Glomerular endothelial cell (primary cell): ENCODE measurements at places on chromosomes 5 and 9. TPM values are rescaled to one million over a fixed set of nuclear protein-coding genes. Genes with fewer than 3 reads are reported as not detected.

DNA sequence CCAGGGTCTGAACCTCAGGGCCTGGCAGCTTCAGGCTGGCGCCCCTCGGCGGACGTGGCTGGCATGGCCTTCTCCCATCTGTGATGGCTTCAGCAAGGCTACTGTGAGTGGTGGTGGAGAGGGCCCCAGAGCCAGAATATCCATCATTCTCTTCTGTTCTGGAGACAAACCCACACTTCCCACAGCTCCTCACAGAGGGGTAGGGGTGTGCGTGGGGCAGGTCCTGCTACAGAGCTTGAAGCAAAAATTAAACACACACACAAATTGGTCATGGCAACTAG, 9.6 kb downstream of the GPX3 start:
- no peak for DNase-seq

- DNase-seq = no peak
Measured at GRCh38 chr9:94976077-94976476, 249.6 kb downstream of the AOPEP start.

DNA sequence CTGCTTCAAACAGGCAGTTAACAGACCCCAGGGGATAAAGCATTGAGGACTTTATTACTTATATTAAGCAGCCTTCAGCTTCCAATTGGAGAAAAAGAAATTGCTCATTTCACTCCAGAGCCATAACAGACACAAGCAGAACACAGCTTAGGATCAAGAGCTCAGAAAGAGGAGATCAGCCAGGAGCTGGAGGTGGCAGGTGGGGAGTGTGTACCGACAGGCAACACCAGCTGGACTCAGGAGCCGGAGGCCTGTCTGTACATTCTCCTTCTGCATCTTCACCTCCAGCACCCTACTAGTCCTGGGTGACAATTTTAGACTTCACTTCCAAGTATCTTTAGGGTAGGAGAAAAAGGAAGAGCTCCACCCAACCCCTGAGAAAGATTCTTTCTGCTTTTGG, 35.8 kb downstream of the NRG2 start:
- no peak for DNase-seq

DNA sequence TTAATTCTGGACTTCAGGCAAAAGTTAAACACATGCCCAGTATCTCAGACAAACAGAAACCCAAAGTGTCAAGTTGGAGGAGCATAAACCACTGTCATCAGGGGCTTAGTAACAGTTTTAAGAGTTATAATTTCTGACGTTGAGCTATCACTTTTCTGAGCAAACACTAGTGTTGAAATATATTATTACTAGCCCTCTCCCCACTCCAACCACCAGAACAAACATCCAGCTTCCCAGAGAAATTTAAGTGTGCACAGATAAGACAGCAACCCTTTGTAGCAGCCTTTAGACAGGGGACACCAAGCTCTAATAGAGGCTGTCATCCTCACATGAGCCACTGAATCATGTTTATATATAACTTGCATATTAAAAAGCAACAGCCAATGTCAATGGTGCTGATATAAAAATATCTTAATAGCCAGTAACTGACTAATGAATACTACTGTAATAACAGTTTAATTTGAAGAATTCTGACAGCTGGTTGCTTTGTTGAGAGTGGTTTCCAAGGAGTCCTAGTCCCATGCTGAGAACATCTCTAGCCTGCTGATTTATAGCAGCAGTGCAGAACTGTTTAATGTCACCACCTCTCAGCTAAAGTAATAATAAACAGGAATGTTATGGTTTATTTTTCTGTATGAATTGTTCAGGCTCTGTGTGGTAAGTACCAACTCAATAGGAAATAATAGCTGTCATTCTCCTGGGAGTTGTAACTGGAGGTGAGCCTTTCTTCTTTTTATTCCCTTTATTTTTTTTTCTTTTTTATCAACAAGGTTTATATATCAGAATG, 528.7 kb upstream of the ZNF608 start:
- DNase-seq = no peak

DNA sequence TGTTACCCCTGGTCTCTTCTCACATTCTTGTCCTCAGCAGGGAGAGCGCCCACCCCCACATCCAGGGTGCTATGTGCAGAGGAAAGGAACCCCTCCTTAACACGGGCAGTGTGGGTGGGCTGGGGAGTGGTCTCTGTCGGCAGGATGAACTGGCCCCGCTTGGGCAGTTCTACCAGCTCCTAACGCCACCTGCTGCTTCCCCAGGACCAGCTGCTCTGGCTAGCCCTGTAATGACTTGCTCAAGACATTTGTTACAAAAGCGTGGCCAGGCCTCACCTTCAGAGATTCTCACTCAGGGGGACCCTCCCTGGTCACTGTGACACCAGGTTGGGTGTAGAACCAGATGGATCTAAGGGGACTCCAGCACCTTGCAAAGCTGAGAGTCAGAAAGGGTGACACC, 82.4 kb downstream of the HMCN2 start:
- DNase-seq = no peak

DNA sequence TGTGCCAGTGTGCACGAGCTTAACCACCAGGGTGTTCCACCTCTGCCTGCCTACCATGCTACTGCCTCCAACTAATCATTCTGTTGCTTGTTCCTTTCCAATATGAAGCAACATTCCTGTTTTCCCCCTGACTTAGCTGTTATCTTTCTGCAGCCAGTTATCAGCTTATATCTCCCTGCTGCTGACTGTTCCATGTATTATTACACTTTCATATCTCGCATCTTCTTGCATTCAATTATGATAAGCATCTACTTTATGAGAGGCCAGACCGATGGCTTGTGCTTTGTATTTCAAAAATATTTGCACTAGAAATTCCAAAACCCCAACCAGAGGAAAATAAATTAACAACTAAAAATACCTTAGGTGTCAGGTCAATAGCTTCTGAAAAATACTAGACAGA, 394.0 kb upstream of the BRINP1 start:
- DNase-seq = no peak

DNA sequence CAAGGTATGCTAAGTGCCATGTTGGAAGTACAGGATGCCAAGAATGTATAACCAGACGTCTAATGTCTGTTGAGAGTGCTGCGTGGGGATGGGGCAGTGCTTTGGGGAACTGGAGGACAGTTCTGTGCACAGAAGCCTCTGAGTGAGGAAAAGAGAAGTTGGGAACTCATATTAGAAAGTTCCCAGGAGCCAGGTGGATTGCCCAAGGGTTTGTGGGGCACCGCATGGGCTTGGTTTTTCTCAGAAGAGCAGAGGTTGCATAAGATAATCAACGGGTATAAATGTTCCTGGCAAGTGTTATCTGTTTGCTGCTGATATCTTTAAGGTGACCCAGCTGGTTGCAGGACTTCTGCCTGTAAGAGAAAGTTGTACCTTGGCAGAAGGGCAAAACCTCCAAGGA, 13.1 kb downstream of the HRH2 start:
- DNase-seq = no peak

DNA sequence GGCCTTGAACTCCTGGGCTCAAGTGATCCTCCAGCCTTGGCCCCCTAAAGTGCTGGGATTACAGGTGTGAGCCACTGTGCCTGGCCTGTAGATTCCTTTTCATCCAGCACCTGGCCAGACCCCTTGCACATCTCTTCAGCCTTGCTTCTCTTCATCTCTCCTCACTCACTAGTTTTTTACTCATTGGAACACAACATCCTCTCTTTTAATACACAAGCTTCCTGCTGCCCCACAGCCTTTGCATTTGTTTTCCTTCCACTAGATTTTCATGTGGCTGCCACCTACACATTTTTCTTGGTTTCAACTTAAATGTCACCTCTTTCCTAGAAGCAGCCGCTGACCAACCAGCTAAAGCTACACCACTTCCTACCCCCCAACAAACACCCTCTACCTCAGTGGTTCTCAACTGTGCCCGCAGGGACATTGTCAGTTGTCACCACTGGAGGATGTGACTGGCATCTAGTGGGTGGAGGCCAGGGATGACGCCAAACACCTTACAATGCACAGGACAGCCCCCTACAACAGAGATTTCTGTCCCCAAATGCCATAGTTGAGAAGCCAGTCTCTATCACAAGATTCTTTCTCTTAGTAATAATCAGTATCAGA, 33.7 kb downstream of the HAVCR1 start:
- DNase-seq = no peak

DNA sequence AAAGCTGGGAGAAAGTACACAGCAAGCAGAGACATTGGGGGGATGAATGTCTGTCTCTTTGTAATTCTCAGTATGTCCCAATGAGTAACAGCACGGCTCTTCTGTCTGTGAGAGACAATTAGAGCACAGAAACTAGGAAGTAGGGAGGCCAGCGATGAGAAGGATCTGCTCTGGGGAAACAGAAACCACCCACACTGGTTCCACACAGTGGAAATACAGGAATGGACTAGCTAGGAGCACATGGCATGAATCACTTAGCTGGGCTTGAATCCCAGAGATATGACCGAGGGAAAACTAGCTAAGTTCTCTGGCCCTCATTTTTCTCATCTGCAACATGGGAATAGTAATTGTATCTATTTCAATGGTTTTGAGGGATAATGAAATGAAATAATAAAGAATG, 895.9 kb downstream of the TLE4 start:
- no peak for DNase-seq

GRCh38 chr5:106269252-106269843, 1401.4 kb downstream of the EFNA5 start:
- peak; percentile 20 for DNase-seq

DNA sequence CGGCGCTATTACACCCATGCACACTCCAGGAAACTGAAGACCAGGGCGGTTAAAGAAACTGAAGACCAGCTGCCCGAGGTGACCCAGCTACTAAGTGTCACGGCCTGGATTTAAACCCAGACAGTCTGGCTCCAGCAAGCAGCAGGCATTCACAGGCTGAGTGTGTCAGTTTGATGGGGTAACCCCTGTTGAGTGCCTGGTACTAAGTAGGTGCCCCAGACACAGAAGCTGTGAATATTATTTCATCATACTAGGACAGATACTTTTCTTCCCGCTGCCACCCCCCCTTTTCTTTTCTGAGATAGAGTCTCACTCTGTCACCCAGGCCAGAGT, 7.3 kb downstream of the ENG start:
- no peak for DNase-seq

DNA sequence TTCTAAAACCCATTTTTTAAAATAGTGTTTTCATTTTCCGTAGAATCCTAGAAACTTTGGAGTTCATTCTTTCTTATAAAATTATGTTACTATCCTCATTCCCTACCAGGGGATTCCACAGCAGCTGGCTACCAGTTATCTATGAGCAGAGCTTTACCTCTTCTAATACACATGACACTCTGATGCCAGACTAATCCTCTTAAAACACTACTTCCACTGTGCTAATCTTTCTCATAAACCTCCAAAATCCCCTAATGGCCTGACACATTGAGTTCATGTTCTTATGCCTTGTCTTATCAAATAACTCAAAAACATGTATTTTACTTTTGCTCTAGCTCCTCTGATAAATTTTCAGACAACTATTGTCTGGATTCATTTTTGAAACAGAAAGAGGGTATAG, 633.6 kb upstream of the FTMT start:
- no peak for DNase-seq

DNA sequence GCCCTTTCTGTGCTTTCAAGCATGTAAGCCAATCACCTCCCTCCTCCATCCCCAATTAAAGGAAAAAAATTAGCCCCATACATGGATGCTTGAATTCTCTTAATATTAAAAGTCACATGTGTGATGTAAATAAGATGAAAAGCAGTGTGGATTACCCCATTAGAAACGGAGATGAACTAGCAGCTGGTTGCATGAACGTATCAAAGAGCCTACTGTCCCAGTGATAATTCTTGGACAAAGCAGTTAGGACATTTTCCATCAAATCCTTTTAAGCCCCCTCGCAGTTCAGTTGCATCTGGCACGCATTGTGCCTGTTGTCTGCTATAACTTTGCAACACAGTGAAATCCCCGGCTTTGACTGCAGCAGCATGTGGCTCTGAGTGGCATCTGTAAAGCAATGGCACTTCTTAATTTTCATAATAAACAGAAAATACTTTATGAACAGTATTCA, 285.6 kb downstream of the FBXL7 start:
- no peak for DNase-seq

The LRRC19 gene
- not detected in 2 replicates for total RNA-seq

The STPG3 gene
- not detected in 2 replicates for total RNA-seq

The SPINK4 gene
- not detected in 2 replicates for total RNA-seq

The PTPN3 gene
- total RNA-seq = 1.8 and 3.6 TPM in 2 replicates

The BHMT gene
- not detected in 2 replicates for total RNA-seq

The OTP gene
- not detected in 2 replicates for total RNA-seq
